Thoracic aorta (tissue), 2 donors: ENCODE measurements at places on chromosomes 1 and 21. TPM values are rescaled to one million over a fixed set of nuclear protein-coding genes. Genes with fewer than 3 reads are reported as not detected.

The FLG gene
- total RNA-seq = not detected

The AK4 gene
- 35.8 TPM for total RNA-seq

The DCST1 gene
- total RNA-seq = not detected

The PHLDA3 gene
- total RNA-seq = 65.7 TPM

The NBPF4 gene
- not detected for total RNA-seq

The CASQ2 gene
- 12.5 TPM for total RNA-seq

The HPCAL4 gene
- total RNA-seq = not detected

The CD1E gene
- total RNA-seq = not detected
